Left kidney (tissue), 8 donors: ENCODE measurements at places on chromosomes 3 and 15. TPM values are rescaled to one million over a fixed set of nuclear protein-coding genes. Genes with fewer than 3 reads are reported as not detected.

The ANKUB1 gene
- polyA plus RNA-seq = 0.52 TPM

- no peak for DNase-seq
Observed at GRCh38 chr15:74726774-74727164, 1.4 kb upstream of the CYP1A1 start.

- DNase-seq = no peak
Observed at GRCh38 chr3:30520699-30521098, 85.7 kb upstream of the TGFBR2 start.

DNA sequence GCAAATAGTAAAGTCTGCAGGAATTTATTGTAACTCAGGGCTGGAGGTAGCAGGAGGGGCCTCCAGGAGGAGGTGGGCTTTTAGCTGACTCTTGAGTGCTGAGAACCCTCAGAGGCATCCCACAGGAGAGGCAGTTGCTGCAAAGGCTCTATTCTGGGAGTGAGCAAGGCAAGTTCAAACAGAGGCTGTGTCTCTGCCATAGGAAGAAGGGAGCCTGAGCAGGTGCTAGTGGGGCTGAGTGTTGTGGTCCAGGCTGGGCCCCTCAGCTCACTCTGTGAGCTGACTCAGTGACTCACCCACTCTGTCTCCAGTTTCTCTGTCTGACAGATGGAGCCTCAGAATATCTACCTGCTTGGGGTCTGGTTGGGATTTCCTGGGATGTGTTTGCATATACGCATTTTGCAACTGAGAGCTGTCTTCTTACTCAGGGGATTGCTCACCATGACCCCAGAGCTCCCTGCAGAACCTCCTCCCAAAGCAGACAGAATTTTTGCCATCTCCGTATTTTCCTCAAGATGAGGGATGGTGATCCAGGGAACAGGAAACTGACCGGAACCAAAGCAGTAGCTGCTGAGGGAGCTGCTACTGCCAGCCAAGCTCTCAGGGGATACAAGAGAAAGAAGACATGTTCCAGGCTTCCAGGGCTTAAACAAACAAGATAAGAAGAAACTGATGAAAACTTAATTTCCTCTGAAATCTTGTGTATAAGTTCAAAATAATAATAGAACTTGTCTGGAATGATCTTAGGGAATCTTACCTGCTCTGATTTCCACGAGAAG is 13.6 kb upstream of the NOX5 start:
- no peak for DNase-seq

DNA sequence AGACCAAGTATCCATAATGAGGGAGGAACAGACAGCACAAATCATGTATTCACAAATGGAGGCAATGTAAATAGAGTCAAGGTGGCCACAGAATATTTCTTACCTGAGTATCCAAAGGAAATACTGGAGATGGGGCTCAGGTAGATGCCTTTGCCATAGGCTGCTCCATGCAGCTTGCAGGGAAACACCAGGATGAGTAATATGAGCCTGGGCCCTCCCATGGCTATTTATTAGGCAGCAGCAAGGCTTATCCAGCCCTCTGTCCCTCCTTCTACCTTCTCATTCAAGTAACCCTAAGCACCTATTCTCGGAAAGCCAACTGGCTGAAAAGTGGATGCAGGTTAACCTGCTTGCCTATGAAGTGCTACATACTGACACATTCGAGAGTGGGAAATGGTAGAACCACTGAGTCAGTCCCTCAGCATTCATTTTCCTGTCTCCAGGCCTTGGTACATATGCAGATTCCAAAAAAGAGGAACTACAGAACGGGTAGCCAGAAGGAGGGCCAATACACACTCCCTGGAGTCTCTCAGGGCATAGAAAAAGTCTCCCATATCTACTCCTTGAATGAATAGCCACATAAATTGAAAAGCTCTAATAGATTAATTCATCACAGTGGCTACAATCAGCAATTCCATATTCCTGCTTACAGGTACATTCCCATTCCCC is 18.3 kb upstream of the PKM start:
- DNase-seq = no peak

- DNase-seq = no peak
Observed at GRCh38 chr3:174330303-174330702, 528.8 kb upstream of the NAALADL2 start.

DNA sequence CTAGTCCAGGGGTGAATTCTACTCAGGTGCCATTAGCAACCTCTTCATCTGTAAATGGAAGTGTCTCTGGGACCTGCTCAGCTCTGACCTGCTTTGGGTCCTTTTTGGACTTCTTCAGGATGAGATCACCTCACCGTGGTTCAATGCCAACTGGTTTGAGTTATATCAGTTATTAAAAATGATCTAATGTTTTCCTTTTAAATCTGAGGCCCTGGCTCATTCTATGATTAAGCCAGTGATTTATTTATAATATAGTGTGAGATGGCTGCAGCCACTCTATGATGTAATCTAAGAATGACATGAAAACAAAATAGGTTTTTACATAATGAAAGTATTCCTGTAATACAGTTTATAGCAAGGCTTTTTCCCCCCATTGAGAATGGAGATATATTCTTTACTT is 79.4 kb downstream of the LPP start:
- DNase-seq = no peak

The MORC1 gene
- polyA plus RNA-seq = 0.57 TPM

The LCTL gene
- 0.42 TPM for polyA plus RNA-seq

DNA sequence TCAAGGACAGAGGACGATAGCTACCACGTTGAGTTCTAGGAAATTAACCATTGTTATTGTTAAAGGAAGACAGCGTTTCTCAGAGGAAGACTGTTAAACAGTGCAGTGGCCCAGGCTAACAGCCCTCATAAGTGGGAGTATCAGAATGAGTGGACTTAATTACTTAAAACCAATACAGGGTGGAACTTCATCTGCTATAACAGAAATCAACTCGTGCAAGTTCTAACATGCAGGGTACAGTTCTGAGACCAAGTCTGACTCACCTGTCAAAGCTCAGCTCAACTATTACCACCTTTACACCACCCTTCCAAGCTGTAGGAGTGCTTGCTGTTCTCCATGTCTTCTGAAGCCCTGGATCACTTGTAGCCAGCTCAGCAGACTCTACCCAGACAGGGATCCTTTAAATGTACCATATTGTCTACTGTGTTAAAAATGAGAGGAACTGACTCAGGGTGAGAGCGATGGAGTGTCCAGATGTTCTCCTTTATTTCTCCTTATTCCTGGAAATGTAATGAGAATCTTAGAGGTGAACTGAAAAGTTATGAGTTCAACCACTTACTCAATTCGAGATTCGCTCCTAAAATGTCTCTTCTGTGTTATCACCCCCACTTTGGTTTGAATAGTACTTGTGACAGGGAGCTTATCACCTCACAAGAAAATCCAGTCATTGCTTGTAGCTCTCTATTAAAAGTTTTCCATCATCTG is 26.5 kb downstream of the CD86 start:
- DNase-seq = no peak

GRCh38 chr3:181561139-181562031 is 150.3 kb upstream of the SOX2 start:
- DNase-seq = no peak

- no peak for DNase-seq
Observed at GRCh38 chr3:39657075-39657474, 152.3 kb upstream of the MYRIP start.

The QTRT2 gene
- polyA plus RNA-seq = 40.3 TPM

The COL7A1 gene
- polyA plus RNA-seq = 21.6 TPM

- no peak for DNase-seq
Observed at GRCh38 chr3:111823341-111823855, 35.7 kb upstream of the PHLDB2 start.

- DNase-seq = no peak
Observed at GRCh38 chr15:48340111-48340510, 8.9 kb downstream of the DUT start.

The WDR93 gene
- polyA plus RNA-seq = 3.7 TPM

DNA sequence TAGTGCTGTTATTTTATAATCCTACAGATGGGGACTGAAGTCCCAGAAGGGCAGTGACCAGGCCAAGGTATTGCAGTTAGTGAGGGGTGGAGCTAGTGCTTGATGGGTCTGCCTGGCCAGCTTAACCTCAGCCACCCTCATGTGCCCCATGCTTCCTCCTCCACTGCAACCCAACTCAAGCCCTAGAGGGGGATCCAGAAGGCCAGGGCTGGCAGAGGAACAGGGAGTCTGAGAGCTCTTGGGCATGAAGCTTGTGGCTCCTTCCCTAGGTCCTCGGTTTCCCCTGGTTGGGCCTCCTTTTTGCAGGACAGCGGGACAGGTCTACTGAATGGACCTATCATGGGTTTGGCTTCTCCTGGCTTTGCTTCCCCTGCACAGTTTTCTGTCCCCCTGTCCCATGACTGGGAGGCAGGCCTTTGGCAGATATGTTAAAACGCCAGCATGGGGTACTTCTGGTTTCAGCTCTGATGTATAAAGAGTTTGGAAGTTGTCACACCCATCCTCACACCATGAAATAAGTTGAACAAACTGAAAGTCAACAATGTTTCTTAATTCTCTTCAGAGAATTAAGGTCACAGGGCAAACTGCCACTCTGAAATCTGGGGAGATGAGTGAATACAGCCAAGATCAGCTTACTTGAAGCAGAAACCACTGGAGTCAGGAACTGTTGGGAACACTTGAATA is 103.3 kb downstream of the SMAD6 start:
- no peak for DNase-seq

DNA sequence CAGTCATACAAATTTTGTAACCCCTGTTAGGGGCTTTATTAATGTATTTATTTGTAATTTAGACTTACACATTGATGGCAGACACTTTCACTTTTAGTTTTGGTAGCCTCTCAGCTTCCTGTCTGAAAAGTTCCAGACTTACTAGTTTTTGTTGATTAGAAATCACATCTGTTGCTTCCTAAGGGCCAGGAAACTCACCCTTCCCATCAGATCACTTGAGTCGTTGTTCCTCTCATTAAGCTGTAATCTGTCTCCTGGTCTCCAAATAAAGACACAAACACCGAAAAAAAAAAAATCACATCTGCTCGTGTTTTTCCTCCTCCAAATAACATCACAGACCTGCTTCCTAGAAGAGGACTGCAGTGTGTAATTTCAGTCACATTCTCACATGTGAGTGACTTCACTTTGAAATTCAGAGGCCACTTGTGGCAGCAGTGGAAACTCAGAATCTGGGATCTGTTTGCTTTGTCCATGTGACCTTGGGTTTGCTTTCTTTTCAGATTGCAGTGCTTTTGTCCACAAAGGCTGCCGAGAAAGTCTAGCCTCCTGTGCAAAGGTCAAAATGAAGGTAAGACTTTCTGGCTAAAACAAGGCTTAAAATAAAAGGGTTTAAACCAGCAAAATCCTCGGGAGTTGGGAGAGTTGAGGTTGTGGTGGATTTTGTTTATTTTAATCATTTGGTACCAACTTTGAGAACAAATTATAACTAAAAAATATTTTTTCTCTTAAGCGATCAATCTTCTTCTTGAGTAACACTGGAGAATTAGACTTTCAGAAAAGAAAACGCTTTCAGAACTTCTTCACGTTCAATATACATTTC is 87.0 kb downstream of the KLHL25 start:
- peak; percentile 64 for DNase-seq

- no peak for DNase-seq
Observed at GRCh38 chr3:61299343-61300005, 48.2 kb upstream of the FHIT start.

The NR2F2 gene
- polyA plus RNA-seq = 348 TPM

The HLTF gene
- 58.6 TPM for polyA plus RNA-seq

DNA sequence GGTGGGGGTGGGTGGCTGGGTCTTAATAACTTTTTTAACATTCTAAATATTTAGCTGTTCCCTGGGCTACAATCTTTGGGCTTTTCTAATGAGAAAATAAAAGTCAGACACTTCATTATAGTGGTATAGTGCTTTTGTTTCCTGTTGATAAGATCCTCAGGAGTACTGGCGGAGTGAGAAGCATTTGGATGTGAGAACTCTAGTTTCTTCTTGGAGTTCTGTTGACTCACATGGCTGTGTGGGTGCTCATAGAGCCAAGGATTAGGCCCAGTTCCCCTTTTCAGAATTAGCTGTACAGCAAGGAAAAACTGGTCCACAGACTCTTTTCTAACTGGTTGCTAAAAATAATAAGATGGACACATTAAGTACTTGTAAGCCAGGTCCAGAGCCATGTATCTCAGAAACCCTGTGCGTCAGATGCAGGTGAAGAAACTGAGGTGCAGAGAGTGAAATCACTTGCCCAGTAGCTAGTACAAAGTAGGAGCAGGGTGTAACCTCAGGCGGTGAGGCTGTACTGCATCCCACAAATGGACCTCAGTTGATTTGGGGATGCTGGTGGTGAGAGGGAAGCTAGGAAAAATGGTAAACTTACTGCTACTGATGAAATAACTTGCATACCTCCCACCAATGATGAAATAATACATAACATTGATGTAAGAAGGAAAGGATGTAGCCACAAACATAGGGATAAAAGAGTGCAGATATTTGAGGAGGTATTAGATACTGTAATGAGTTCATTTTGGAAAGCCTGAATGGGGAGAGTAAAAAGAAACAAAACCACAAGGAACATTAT is 2.3 kb downstream of the ITPR1 start:
- DNase-seq = no peak

The ALDH1A2 gene
- polyA plus RNA-seq = 284 TPM

The TLR9 gene
- polyA plus RNA-seq = 0.18 TPM
